ENCODE measurements at places on chromosomes 5 and 9.

GRCh38 chr5:1413611-1414241, 31.5 kb downstream of the SLC6A3 start:
- DNase-seq: no peak

DNA sequence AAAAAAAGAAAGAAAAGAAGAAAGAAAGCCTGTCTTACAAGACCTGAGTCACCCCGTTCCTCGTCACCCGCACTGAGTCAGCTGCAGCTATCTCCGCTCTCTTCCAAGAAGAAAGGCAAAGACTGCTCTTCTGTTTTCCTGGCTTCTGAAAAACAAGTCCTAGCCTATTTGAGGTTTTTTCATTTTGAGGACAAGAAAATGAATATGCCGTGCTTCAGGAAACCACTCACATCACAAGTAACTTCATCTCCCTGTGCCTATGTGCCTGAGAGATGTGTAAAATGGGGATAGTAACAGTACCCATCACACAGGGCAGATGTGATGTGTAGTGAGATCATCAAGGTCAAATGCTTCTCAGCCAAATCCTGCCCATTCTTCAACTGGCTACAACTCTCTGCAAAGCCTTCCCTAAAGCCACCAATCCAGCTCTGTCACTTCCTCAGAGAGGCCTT, 78.4 kb downstream of the GLDC start:
- peak; percentile 39 for DNase-seq

- no peak for DNase-seq
These were observed 113.3 kb upstream of the SPATA31D4 start for GRCh38 chr9:81814794-81815464.

DNA sequence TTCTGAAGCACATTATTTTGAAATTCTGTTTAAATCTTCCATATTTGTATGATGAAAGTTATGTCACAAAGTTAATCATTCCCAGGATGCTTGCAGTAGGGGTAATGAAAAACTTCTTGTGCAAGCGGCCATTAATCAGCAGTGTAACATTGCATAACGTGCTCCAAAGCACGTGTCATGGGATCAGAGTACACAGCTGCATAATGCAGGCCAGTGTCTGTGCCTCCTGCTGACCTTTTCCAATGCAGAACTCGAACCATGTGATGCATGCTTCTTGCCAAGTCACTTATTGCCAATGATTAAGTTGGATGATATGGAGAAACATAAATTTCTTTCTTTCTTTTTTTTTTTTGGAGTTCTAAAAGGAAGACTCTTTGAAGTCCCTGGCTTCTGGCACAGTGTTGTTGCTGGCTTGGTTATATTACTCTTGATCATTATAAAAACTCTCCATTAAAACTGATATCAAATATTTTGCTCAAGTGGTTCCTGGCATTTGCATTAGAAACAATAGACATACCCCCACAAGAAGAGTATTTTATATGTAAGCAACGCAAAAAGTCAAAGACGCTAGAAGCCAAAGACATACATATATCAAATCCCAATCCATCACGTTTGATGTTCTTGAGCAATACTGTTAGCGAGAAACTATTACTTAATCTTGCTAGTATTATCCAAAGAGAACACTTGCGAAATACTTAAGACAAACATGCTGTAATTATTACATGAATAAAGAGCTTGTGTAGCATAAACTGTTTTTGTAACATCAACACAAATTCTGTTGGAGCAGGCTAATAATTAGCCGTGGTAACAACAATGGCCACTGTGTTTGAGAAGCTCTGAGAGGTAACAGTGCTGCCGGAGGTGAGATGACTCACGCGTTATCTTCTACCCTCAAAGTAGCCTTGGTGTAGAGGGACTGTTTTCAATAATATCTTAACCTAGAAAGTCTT, 164.2 kb downstream of the AUH start:
- DNase-seq: peak; percentile 99

DNA sequence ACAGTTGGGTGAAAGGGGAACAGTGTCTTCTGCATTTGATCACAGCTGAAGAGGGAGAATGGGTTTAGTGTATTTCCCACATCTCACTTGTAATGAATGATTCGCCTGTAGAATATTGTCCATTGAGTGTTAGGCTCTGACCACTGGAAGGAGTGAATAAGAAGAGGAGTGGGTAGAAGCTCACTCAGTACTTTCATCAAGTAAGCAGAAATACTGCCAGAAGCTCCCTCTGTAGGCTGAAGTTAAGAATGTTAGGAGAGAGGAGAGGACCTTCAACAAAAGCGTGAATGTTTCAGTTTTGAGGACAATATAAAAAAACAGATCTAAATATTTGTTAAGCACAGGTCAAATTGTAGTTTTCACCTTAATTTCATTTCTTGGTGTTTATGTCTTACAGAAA, 27.5 kb downstream of the FSD1L start:
- DNase-seq: peak; percentile 29

GRCh38 chr9:81529556-81530193, 159.7 kb downstream of the TLE1 start:
- DNase-seq: peak; percentile 53

- DNase-seq: no peak
These were observed 219.2 kb downstream of the TRPM3 start for GRCh38 chr9:70902171-70902570.

DNA sequence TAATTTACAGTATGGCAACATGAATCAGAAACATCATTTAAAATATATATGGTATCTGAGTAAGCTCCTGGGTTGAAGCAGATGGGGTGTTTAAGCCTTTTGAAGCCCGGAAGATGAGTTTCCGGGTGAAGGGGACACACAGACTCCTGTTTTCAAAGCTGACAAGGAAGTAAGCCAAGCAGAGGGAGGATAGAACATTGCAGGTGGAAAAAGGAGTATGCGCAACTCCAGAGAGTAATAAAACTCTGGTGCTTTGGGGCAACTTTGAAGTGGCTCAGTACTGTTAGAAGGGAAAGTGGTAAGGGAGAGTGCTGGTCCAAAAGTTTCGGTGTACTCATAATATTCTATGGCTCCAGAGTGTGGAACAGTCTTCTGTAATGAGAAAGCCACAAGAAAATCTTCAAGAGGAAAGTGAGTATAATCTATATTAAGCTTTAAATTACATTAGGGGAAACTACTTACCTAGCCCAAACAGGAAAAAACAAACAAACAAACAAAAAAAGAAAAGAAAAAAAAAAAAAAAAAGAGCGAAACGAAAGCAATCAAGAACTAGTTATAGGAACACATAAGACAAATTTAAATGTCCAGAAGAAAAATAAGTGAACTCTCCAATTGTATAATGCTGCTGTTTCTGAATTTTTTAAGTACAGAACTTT, 2.3 kb upstream of the ST8SIA4 start:
- no peak for DNase-seq

- DNase-seq: no peak
These were observed 398.1 kb downstream of the EBF1 start for GRCh38 chr5:158701406-158702177.

- DNase-seq: no peak
These were observed 26.1 kb upstream of the ANXA6 start for GRCh38 chr5:151183456-151184245.

DNA sequence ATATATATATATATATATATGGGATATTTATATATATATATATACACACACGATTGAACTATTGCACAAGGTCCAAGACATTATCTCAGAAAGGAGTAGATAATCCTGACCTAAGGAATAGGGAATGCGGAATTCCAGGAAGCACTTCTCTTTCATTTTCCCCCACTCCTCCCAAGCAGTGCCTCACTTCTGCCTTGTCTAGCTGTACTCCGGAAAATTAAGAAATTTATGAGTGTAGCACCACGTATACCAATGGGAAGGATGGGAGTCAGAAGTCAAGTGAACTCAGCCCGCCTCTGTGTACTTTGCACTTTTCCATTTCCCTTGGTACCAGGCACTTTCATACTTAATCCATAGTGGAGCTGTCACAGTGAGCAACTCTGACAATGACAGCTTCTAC, 10.9 kb downstream of the SLC36A1 start:
- DNase-seq: no peak

DNA sequence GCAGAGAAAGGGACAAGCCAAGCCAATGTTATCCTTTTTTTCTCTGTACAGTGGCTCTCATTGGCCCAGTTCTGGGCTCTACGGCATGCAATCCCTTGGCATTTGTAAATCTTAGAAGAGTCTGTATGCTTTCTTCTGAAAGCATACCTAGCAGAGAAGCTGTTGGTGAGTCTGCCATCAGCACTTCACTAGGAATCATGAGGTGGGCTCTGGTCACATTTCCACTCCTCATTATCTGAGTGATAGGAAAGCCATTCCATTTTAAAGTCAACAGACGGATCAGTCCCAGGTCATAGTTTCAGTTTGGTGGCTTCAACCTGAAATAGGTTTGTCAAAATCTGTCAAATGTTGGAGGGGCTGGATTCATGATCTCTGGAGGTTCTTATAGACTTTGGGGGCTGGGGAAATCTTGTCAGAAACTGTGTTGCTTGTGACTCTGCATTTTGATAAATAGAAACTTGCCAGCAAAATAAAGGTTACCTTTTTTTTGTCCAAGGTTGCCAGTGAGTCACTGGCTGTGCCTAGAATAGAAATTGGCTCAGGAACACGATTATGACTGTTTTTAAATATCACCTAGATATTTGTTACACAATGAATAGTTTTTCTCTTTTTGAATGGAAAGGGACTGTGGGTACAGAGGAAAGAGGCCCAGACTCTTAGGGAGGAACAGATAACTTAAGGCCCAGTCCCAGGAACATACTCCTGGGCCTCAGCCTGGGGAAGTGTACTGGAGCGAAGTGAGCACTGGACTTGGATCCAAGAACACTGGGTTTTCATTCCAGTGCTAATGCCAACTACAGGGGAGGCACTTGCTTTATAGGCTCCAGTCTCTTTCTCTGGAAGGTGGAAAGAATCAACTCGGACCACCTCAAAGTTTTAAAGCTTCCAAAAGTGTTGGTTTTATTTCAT, 183.1 kb downstream of the NMUR2 start:
- no peak for DNase-seq
